ENCODE measurements at places on chromosomes 5 and 9.
A peak's percentile ranks its signal among the peaks of the same experiment; 100 is the strongest.

DNA sequence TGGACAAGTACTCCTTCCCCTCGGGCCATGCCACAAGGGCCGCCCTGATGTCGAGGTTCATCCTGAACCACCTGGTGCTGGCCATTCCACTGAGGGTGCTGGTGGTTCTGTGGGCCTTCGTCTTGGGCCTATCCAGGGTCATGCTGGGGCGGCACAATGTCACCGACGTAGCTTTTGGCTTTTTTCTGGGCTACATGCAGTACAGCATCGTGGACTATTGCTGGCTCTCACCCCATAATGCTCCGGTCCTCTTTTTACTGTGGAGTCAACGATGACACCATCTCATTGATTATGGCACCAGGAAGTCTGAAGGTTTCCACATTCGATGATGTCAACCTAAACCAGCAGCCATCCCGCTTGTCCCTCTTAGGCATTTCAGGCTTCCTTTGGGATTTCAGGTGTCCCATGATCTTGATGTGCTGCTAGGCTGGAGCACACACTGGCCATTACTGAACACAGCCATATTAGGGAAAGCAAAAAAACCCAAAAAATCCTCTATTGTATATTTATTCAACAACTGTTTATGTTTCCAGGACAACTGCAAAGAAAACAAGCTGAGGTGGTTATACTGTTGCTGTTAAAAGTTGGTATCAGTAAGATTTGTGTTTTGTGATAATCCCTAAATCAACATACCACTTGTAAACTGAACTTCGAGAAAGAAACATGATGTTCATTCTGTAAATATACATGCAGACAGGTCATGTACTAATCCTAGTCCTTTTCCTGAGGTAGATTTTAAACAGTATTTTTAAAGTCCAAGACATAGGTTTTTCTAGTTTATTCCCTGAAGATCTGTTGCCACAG lies 1.1 kb downstream of the PLPP6 start:
- DNase-seq = no peak

DNA sequence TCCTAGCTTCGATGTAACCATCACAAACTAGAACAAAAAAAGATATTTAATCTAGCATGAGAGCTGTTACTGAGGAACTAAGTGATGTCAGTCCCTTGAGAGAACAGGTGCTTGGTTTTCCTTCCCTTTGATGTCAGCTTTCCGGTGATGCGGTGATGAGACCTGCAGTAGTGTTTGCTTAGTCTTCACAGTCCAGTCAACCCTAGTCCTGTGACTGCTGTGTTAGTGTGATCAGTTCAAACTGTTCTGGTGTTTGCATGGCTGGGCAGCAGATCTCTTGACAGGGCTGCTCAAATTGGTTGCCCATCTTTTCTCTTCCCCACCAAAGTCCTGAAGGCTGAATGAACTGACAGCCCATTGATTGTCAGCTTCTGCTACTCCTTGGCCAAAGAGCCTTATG lies 608.6 kb upstream of the DAB2 start:
- peak; percentile 61 for DNase-seq

DNA sequence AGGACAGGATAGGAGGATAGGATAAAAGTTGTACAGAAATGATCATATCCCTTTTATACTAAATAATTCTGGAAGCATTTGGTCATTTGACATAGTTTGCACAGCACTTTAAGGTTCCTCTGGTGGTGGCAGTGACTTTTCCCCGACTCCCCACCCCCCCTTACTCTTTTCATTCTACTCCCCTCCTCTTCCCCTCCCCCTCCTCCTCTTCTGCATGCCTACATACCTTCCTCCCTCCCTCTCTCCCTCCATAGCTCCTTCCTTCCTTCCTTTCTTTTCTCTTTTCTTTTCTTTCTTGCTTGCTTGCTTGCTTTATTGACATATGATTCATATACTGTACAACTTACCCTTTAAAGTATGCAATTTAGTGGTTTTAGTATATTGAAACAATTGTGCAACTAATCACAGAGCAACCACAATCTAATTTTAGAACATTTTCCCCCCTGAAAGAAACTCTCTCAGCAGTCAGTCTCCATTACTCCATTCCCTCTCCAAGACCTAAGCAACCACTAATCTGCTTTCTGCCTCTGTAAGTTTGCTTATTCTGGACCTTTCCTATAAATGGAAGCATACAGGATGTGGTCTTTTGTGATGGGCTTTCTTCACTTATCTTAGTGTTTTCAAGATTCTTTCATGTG lies 159.0 kb downstream of the HACD4 start:
- DNase-seq = peak; percentile 11

GRCh38 chr5:119458911-119459632 lies 6.8 kb downstream of the HSD17B4 start:
- no peak for DNase-seq

DNA sequence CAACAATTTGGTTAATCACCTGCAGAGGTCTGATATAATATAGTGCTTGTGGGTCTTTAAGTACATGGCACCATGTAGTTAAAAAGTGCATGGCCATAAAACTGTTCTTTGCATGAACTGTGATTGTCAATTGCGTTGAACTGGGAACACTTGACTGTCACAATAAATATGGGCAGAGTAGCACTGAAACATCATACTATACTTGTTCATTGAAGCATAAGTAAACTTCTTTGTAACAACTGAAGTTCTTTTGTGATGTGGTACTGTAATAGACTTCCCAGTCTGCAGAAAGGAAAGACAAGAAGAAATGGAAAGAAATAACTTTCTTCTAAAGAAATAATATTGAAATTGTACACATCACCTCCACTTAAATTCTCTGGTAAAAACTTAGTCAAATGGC lies 9.8 kb upstream of the NTRK2 start:
- DNase-seq = no peak

DNA sequence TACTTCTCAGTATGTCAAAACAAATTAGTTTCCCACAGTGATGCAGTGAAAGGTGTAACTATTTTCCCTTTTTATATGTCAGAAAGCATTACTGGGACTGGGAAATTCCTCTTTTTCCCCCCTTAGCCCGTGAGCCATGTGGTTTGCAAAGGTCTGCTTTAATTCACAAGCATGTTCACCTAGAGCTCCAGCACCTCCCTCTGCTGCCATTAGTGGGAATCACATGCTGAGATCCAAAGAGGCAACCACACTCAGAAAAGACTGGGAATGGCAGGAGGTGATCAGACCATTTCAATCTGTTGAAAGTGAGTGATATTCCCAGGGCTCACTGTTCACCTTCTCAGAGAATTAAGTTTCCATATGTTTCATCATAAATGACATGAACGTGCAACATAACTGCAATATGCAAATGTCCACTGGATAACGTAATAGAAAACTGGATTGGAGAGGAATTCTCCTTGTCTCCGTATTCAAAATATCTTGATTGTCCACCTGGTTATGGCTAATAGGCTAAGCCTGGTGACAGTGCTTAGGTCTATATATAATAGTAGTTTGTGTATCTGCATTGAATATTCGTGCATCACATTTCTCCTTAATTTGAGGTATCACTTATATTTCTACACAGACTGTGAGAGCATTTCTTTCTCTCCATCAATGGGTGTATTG lies 703.5 kb upstream of the WWC1 start:
- DNase-seq = no peak

DNA sequence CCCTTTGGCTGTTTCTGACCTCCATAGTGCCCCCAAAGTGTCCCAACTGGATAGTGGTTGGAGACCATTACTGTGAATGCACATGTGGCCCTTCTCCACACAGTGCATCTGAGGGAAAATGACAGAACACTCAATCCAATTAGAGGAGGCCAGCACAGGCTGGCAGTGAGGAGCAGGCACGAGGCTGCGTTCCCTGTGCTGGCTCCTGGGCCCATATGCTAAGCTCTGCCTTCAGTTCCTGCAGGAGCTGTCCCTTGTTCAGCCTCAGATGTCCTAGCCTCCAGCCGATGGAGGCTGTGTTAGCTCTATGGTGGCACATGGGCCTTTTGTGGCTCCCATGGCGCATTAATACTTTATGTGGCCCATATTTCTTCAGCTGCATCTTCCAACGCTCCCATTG lies 35.8 kb downstream of the ALG2 start:
- no peak for DNase-seq

DNA sequence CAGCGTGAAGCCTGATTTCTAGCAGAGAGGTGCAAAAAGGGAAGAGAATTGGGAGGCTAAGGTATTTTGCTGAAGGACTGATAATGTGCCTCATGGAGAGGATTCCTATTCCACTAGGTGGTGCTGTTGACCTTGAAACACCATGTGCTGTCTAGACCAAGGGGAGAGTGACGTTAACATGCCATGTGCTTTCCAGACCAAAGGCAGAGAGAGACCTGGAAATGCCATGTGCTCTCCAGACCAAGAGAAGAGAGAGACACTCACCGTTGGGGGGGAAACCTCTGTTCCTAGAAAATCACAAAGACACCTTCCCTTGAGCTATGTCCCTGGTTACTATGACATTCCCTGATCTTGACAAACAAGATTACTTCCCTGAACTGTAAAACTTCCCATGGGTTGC lies 286.0 kb upstream of the TUSC1 start:
- peak; percentile 59 for DNase-seq

DNA sequence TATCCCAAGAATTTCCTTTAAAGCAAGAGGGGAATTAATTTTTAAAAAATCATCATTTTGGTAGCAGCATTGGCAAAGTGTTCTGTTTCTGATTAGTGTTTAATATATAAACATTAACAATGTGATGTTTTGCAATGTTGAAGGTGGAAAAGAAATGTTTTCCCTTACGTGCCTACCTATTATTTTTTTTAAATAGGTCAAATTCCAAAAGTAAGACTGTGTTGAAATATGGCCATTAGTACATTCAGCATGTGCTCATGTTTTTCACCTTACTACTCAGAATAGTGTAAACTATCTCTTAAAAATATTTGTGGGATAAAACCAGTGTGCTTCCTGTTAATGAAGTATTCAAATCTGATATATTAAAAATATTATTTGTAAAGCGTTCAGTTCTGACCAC lies 3.3 kb downstream of the DOCK8 start:
- no peak for DNase-seq

DNA sequence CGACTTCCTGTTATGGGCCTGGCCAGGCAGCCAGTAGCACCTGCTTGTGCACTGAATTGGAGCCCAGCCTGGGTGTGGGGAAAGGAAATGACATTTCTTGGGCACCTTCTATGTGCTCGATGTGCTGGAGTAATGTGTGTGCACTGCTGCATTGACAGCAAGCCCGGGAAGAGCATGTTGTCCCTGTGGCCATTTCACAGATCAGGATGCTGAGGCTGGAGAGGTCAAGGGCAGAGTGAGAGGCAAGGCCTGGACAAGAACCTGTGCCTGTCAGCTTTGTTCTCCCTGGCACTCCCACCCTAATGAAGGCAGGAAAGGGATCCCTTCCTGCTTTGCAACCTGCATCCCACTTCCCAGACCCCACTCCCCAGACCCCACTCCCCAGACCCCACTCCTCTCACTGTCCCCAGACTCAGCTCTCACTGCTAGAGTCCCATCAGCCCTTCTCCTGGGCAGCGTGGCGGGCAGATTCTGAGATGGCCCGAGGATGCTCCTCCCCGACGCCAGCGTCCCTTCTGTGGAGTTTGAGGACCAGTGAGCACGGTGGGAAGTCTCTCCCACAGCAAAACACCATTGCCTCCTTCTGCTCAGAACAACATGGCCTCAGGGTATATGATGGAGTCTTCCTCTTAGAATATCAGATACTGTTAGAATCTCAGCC lies 49.6 kb downstream of the BARX1 start:
- DNase-seq = no peak

- no peak for DNase-seq
Observed at GRCh38 chr5:42074353-42074752, 149.3 kb downstream of the FBXO4 start.

- DNase-seq = no peak
Observed at GRCh38 chr9:92961627-92962302, 14.4 kb downstream of the FGD3 start.

DNA sequence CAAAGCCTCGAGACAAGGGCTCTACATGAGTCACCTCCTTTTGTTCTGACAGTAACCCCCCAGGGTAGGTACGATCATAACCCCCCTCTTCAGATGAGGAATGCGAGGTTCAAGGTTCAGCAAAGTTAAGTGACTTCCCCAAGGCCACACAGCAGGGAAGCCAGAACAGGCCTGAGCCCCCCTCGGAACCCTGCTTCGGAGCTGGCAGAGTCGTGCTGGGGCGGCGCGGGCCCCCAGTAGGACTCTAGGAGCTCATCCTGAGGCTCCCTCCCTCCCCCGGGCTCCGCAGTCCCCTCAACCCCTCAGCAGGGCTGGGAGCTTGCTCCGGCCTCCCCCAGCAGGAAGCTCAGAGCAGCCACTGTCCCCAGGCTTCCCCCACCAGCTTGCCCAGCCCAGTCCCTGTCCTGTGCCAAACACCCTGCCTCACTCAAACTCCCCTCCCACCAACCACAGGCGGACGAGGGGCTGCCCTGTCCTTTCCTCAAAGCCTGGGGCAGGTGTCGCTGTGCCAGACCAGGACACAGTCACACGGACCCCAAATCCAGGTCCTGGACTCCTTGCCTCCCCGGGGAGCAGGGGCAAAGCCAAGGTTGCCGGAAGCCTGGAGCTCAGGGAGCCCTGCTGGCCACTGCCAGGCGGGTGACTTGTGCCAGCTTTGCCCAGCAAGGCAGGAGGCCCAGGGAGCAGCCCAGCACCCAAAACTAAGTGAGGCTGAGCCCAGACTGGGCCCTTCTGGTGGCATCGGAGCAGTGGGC lies 5.1 kb downstream of the AGPAT2 start:
- no peak for DNase-seq

- DNase-seq = no peak
Observed at GRCh38 chr9:125146247-125146646, 2.9 kb upstream of the SCAI start.

- no peak for DNase-seq
Observed at GRCh38 chr9:135360617-135361016, 119.0 kb upstream of the PPP1R26 start.

DNA sequence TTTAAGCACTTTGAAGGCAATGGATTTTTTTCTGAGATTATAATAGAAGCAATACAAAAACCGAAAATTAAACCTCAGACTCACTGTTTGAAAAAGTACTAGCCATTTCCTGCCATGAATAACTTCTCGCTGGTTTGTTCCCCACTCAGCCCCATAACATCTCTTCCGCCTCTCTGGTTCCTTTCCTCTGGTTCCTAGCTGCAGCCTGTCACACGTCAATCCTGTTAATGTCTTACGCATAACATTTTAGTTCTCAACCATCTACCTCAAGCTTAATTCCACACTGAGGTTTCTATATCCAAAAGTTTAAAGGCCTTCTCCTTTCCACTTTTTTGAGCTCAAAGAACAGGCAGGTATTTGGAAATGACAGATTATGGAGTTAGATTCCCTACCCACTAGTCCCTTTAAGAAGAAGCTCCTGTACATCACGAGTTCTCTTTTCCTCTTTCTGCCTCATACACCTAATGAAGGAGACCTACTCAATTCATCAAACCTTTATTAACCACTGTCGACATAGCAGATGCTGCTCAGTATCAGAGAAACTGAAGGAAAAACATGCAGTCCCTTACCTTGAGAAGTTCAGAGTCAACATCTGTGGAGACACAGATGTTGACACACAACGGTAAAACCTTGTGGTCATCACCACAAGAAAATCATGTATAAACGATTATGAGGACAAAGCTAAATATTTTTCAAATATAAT lies 243.0 kb upstream of the PTGER4 start:
- no peak for DNase-seq
